NCI-H446 (cell line): ENCODE measurements at places on chromosomes 3 and 15.

DNA sequence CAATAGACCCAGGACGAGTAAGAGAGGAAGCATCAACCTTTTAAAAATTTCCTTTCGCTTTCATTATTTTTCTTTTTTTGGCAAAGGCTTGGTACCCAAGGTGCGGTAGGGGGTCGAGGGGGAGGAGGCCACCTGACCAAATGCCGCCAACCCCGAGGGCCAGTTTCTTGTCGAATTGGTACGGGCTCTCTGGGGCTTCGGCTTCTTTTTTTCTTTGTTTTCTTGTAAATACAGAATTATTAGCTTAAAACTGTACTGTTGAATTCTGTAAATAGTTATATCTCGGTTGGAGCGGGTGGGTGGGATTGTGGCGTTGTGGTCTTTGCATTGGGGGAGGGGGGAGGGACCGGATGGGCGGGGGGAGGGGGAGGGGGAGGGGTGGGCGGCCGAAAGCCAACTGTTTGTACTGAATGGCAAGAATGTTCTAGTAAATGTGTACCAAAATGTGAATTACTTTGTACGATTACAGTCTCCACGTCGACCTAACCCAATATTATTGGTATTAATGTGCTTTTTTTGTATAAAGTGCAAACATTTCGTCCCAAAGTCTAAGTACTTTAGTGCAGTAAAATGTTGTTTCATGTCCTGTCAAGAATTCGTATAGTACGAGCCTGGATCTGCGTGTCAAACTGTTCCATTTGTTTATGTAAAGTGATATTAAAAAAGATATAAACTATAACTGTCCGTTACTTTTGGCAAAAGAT lies 4.7 kb downstream of the ZIC1 start:
- DNase-seq: no peak

DNA sequence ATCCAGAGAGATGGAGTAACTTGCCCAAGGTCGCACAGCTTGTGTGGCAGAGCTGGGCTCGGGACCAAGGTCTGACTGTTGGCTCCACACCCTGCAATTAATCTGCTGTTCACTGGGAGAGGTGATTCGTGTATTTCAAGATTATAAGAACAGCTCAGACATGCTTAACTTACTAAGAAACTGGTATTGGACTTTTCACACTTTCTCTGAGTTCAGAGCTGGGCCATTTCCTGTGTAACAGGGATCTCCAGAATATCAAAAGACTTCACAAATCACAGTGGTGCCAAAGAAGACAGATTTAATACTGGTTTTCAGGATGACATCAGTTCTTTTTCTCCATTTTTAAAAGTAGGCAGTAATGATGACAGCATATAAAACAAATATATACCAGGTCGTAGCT lies 156.8 kb upstream of the UBE2E1 start:
- no peak for DNase-seq

- DNase-seq: no peak
These were observed 3.5 kb upstream of the MTFMT start for GRCh38 chr15:65032801-65033537.

DNA sequence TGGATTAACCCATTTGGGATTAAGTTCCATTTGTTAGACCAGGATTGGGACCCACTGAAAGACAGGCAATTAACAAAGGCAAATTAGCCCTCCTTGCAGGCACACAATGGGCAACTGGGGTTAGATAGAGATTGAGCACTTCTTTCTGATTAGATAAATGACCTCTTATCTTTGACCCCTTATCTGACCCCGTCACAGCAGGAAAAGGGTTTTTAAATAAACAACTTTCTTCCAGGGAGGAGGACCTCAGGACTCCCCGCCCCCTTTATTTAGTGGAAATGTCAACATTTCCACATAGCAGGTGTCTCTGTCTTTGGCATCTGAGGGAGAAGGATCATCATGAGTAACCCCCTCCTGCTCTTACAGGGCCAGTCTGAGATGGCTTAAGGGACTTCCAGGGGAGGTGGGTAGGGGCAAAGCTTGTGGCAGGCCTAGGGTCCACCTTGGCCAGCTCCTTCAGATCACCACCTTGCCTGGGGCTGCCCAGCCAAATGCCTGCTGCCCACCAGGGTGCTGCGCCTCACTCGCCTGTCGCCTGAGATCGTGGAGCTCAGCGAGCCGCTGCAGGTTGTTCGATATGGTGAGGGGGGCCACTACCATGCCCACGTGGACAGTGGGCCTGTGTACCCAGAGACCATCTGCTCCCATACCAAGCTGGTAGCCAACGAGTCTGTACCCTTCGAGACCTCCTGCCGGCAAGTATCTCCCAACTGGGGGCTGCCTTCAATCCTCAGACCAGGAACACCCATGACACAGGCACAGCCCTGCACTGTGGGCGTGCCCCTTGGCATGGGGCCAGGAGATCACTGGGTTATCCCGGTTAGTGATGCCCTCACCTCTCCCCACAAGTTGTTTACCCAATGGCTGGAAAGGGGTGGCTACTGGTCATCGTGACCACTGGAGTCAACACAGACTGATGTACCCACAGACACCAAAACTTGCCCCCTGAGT lies 2.6 kb upstream of the WDR6 start:
- DNase-seq: no peak

GRCh38 chr3:178120367-178120766 lies 415.9 kb upstream of the KCNMB2 start:
- DNase-seq: no peak

- no peak for DNase-seq
These were observed 91.1 kb upstream of the SLC24A5 start for GRCh38 chr15:48029642-48030041.

DNA sequence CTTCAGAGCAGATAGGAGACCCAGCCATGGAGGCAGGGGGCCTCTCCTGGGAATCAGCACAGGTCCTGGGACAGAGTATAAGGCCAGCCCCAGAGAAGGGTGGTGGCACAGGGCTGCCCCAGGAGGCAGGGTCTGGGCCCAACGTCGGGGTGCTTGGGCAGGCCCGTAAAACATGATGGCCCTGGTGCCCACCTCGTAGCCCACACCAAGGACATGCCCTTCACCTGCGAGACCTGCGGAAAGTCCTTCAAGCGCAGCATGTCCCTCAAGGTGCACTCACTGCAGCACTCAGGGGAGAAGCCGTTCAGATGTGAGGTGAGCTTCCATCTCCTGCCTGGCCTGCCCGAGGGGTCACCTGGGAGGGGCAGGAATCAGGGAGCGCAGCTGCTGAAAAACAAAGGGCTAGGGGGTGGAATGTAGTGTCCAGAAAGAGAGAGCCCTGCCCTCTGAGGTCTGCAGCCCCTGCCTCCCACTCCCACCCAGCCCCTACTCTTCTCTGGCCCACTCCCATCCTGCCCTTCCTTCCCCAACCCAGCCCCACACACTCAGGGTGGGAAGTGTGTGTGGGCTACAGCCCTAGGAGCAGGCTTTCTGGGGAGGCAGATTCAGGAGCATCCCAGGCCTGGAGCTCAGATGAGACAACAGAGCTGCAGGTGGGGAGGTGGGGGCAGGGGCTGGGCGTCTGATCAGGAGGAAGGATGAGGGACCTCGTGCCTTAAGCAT lies 9.5 kb downstream of the ZBTB47 start:
- DNase-seq: no peak

- no peak for DNase-seq
These were observed 30.3 kb upstream of the GADL1 start for GRCh38 chr3:30924763-30925162.

GRCh38 chr15:50426428-50426827 lies 2.2 kb downstream of the USP8 start:
- DNase-seq: no peak

- peak; percentile 0 for DNase-seq
These were observed 152.4 kb downstream of the AGBL1 start for GRCh38 chr15:86231864-86232721.

DNA sequence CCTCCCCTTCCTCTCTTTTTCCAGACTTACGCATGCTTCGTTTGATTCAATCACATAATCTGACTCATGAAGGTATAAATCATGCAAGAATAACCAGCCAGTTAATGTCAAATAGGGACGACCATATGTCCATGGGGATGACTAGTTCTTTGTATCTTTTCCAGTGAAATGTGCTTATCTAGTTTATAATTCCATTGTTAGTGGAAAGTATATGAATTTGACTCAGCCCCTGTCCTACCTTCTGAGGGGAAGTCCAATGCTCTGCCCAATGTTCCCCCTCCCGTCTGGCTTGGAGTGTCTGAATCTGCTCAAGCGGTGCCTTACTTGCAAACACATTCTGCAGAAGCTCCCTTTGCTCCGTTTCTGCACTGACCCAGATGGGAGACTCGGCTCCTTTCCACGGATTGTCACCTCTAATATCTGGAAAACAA lies 55.0 kb upstream of the EPHB3 start:
- no peak for DNase-seq

DNA sequence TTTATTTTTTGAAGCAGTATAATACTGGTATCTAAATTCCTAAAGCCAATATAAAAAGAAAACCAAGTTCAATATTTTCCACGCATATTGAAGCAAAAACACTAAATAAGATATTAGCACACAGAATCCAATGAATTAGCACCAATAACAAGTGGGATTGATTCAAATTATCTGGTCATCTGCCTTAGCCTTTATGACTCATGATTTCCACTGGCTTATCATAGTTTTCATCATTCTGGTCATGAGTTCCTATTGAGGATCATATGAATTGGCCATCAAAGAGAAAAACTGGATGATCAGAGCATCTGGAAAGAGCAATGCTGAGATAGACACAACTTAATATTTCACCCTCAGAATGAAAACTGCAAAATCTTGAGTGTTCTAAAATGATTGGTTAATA lies 809.9 kb downstream of the MCTP2 start:
- no peak for DNase-seq

DNA sequence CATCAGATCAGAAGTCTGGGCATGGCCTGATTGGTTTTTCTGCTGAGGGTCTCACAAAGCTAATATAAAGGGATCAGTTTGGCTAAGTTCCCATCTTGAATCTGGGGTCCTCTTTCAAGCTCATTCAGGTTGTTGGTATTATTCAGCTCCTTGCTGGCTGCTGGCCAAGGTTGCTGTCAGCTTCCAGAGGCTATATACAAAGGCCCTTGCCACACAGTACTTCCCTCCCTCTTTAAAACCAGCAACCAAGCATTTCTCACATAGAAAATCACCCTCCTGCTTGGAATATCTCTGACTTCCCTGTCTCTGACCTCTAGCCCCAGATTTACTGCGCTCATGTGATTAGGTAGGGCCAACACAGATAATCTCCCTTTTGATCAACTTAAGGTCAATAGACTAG lies 442.9 kb downstream of the ERC2 start:
- DNase-seq: no peak

GRCh38 chr3:19263606-19264005 lies 115.3 kb downstream of the KCNH8 start:
- no peak for DNase-seq

DNA sequence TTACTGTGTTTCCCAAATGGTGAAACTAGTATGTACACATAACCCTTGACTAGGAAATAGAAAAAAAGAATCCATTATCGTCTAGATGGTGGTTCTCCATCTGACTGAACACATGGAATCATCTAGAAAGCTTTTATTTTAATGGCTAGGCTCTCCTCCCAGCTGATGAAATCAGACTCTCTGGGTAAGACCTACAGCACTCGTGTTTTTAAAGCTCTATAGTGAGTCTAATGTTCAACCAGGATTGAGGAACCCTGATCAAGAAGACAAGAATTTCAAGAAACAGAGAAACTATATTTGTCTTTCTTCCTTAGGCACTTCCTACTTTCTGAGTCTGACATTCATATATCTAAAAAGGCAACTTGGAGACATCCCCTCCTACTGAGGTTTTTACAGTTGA lies 118.8 kb downstream of the TMCO5A start:
- DNase-seq: no peak

GRCh38 chr15:100930306-100930848 lies 11.2 kb downstream of the LRRK1 start:
- DNase-seq: no peak

- no peak for DNase-seq
These were observed 18.5 kb downstream of the LARP6 start for GRCh38 chr15:70835415-70835814.

- no peak for DNase-seq
These were observed 80.1 kb downstream of the EBLN2 start for GRCh38 chr3:73141525-73141924.

- DNase-seq: no peak
These were observed 124.5 kb downstream of the SMAD6 start for GRCh38 chr15:66826507-66826906.

DNA sequence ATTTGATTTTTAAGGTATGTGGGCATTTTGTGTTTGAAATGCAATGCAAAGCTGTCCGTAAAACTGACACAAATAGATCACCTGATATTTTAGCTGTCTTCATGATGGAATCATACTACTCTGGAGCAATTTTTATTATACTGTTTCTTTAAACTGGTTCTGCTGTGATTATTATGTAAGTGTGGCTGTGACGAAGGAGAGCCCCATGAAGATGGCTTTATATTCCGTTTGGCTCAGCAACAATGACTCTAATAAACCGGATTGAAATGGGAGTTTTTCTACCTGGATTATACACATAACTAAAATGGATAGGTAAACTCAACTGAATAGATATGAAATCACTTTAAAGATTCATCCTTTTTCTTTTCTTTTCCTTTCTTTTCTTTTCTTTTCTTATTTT lies 9.4 kb downstream of the TLNRD1 start:
- DNase-seq: no peak

DNA sequence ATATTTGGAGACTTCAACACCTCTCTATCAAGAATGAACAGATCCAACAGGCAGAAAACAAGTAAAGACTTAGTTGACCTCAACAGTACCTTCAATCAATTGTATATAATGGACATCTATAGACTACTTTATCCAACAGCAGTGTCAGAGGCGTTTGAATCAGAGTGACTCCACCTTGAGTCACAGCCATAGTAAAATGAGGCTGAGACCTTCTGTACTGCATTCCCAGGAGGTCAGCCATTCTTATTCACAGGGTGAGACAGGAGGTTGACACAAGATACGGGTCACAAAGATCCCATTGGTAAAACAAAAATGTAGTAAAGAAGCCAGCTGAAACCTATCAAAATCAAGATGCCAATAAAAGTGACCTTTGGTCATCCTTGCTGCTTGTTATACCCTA lies 299.8 kb downstream of the CNTN3 start:
- no peak for DNase-seq

- DNase-seq: no peak
These were observed 129.1 kb upstream of the SMAD3 start for GRCh38 chr15:66936109-66936860.

GRCh38 chr3:108838436-108838835 lies 15.8 kb downstream of the TRAT1 start:
- no peak for DNase-seq

DNA sequence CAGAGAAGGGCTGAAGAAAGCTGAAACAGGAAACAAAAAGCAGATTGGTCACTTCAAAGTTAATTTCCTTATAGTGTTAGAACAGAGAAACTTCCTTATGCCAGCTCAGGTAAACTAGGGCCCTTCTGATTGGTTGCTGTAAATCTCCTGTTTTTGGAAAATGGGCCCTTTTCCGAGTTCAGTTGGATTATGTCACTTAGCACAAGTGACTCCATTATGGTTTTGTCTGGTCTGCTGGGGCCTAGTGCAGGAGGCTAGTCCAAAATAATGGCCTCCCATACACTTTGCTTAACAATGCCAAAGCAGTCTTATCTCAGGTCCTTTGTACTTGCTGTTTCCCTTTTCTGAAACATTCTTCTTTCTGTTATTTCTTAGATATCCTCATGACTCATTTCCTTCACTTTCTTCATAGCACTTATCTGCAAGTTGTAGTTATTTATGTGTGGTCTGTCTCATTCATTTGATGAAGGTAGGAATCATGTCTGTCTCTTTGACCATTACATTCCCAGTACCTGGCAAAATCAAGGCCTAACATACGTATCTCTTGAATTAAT lies 7.7 kb upstream of the DCP1A start:
- DNase-seq: no peak

GRCh38 chr15:63877713-63878271 lies 44.0 kb upstream of the HERC1 start:
- no peak for DNase-seq
